Stimulated activated CD8-positive, alpha-beta memory T cell treated with anti-CD3 and anti-CD28 coated beads, Interleukin-7, amount 100 ng/mL, for 24 hours (primary cell): ENCODE measurements at places on chromosomes 16 and 17.

GRCh38 chr16:46757339-46758050, 9.4 kb upstream of the MYLK3 start:
- no peak for DNase-seq

- DNase-seq: no peak
Observed at GRCh38 chr17:3773966-3774365, 27.0 kb downstream of the ITGAE start.

GRCh38 chr16:66692341-66692740, 4.2 kb downstream of the CMTM4 start:
- DNase-seq: no peak

- no peak for DNase-seq
Observed at GRCh38 chr17:56602292-56603130, 9.0 kb downstream of the NOG start.

- DNase-seq: no peak
Observed at GRCh38 chr16:17350207-17350606, 120.6 kb downstream of the XYLT1 start.

DNA sequence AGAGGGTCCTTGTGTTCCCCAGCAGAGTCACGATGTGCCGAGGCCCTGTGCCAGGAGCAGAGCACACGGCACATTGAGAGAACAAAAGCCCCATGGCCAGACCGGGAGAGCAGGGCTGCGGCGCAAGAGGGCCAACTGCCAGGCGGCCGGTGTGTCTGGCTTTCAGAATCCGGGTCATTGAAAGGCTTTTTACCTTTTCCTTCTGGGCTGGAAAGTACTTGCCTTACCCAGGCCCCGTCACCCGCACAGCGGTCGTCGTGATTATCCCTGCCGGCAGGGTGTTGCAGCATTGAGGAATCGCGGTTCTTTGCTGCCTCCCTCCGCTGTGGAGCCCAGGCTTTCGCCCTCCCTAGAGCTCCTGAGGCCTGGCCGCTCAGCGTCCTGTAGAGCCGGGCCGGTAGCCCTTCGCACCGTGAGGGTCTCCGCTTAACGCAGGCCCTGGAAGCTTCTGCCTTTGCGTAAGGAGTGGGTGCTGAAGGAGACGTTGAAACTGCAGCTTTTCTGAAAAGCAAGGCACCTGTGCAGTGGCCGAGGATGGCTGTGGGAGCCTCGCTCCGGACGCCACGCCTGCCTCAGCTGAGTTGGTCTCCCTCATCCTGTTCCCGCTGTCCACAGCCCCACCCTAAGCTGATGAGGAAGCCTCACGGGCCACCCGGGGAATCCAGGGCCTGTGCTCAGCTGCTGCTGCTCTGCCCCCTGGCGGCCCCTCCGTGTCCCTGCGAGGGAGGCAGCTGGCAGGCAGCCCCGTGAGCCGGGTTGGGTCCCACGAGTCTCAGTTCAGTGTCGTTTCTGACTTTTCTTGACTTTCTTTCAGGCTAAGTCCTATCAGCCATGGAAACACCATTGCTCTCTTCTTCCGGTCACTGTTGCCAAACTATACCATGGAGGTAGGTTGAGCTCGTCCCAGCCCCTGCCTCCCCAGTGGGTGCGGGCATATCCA, 8.6 kb upstream of the MC1R start:
- DNase-seq: peak; percentile 43

GRCh38 chr17:43911904-43912303, 4.6 kb upstream of the MPP2 start:
- DNase-seq: no peak

DNA sequence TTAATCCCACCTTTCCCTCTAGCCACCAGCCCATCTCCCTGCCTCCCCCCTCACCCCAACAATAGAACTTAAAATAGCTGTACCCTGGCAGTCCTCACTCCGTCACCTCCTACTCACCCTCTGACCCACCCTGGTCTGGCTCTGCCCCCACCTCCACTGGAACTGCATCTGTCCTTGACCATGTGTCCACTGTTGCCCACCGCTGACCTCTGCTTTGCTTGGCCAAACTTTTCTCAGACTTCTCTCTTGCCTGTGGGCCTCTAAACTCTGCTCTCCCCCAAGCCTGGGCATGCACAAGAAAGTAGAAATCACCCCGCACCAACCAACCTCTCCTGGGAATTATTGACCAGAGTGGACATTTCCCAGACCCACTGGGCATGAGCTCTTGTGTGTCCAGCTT, 169.8 kb downstream of the WSCD1 start:
- DNase-seq: no peak

DNA sequence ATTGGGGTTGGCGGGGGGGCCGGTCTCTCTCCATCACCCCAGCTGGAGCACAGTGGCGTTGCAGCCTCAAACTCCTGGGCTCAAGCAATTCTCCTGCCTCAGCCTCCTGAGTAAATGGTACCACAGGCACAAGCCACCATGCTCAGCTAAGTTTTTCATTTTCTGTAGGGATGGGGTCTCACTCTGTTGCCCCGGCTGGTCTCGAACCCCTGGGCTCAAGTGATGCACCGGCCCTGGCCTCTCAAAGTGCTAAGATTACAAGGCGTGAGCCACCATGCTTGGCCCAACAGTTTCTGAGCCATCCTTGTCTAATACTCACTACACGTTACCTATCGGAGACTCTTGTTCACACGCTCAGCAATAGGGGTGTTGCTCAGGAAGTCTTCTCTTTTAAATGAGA, 11.6 kb downstream of the WDR59 start:
- DNase-seq: no peak

- no peak for DNase-seq
Observed at GRCh38 chr17:48600244-48601098, 4.3 kb downstream of the HOXB6 start.

GRCh38 chr16:81790830-81791435, 11.8 kb downstream of the PLCG2 start:
- DNase-seq: no peak

GRCh38 chr17:72139212-72139611, 18.4 kb downstream of the SOX9 start:
- DNase-seq: no peak

DNA sequence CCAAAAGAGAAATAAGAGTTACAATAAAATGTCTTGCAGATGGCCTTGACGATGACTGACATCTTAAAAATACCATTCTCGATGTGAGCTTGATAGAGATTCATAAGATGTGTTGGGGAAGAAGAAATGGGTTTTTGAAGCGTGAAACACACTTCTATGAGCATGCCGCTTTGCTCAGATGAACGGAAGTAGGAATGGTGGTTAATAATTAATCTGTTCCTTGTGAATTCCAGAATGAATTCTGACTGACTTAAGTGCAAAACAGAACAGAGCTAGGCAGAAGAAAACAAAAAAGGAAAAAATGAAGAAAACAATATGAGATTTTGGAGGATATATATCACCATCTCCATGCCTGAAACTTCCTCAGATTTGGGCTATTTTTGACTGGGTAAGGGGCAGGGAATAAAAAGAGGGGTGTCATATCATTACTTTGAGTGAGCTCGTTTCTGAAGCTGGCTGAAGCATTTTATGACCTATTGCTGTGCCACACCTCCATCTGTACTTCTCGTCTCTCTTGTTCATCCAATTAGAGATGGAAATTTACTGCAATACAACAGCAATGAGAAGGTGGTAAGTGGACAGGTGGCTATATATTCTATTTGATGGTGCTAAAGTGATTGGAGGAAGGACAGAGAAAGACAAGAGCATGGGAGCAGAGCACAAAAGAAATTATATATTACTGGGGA, 1152.0 kb upstream of the CDH8 start:
- no peak for DNase-seq

DNA sequence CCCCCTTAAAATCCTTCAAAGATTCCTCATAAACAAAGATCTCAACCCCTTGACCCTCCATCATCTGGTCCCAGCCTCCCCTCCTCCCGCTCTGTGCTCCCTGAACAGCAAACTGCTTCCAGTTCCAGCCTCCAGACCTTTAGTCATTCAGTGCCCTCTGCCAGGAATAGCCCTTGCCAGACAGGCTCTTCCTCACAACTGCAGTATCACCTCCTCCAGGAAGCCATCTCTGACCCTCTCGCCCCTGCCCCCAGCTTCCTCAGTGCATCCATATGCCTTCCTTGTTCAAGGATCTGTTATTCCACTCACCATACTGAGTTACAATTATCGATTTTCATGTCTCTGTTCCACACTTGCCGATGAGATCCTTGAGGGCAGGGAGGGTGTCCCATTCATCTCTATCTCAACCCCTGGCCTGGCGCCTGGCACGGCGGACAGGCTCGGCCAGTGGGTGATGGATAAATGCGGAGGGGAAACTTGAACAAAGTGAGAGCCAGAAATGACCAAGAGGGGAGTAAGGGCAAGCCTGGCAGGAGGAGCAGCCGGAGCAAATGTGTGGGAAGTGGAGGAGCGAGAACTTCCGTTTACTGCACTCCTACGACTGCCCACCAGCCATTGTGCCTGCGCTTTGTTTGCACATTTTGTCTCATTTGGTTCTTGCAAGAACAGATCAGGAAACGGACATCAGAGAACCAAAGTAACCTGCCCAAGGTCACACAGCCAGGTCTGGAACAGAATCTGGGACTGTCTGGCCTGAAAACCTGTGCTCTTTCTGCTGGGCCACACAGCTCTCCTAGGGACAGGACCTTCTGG, 2.0 kb upstream of the NXPH3 start:
- DNase-seq: no peak

DNA sequence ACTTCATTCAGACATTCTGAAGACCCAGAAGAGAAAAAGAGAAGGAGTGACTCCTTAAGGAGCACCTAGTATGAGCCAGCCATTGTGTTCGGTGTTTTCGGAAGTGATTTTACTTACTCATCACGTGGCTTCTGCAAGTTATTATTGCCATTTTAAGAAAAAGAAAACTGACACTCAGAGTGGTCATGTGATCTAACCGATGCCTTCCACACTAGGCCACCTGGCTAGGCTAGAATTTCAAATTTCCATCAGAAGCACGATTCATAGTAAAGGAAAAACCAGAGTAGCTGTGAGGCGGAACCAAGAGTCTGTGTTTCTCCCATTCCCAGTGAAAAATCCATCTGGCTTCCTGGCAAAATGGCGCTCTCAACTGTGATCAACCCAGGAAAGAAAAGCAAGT, 32.0 kb downstream of the GTF3C1 start:
- DNase-seq: no peak
